ENCODE measurements at places on chromosomes 4 and X.

DNA sequence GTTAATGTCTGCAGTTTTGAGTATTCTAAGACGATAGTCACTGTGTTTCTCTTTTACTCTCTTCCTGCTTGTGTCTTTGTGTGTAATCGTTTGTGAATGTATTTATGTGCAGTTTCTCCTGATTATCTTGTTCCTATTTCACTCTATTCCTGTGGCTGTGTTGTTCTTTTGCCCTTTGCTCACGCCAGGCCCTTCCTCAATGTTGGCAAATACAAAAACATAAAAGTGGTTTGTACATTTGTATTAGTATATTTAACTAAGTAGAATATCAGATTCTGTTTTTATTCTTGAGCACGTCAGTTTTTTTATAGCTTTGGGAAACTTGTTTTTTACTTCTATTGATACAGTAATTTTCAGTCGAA lies 107.6 kb upstream of the BMPR1B start:
- no peak for DNase-seq

DNA sequence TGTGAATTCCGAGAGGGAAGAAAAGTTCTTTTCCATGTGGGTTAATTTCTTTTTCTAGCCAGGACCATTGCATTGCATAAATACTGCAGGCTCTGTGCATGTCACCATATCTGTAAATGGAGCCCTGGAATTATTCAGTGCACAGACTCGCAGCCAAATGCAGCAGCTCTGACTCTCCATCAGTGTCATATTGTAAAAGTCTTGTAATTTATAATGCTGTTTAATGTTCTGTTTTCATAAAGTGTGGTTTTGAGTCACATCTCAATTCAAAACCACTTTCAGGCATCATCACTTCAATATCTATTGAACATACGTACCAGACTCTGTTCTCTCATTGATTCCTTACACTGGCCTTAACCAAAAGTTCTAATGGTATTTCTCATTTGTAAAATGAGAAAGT lies 193.9 kb upstream of the RPL34 start:
- DNase-seq, result no peak

- no peak for DNase-seq
Observed at GRCh38 chr4:95963456-95963855, 123.6 kb downstream of the PDHA2 start.

GRCh38 chr4:184514121-184514988 lies 40.0 kb upstream of the IRF2 start:
- DNase-seq, result no peak

- DNase-seq, result no peak
Observed at GRCh38 chr4:52780206-52780605, 29.0 kb upstream of the ERVMER34-1 start.

DNA sequence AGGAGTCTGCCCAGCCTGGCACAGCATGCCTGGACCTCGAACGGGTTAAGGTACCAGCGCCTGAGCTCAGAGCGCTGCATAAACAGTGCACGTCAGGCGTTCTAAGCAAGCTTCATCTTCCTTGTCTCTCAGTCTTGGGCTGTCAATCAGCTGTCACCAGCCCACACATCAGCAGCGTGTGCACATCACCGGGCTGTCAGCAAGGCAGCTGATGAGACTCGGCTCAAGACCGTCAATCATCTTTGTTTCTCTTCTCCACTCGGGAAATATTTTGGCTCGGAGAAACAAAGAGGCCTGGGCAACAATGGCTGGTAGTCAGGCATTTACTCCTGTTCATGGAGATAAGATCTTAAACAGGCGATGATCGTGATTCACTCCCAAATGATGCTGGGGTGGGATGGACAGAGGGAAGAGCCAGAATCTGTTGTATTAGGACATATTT lies 141.3 kb downstream of the LDB2 start:
- DNase-seq, result no peak

DNA sequence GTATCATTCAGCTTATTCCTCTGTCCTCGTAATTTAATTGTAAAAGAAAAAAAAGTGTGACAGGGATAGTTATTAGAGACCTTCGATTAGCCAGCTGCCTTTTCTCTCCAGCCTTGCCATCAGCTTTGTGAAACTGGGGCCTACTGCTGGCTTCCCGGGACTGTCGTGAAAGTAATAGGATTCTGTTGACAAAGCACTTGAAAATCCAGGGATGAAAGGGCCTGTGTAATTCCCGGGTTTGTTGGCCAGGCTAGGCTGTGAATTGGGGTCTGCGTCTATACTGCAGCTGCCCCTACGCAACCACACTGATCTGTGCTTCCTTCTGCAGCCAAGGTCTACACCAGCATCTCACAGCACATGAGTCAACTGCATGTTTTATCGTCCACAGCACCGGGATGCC lies 120.4 kb upstream of the SCML1 start:
- DNase-seq, result no peak

DNA sequence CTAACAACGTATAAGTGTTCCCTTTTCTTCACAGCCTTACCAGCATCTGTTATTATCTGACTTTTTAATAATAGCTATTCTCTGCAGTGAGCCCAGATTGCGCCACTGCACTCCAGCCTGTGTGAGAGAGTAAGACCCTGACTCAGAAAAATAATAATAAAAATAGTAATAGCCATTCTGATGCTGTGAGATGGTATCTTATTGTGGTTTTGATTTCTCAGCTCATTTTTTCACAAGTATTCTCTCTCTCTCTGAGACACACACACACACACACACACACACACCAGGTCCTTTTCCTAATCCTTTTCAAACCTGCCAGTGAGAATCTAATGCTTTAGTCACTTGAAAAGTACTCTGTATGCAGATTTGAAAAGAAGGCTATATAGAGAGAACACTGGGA lies 89.8 kb downstream of the CHIC2 start:
- DNase-seq, result no peak

DNA sequence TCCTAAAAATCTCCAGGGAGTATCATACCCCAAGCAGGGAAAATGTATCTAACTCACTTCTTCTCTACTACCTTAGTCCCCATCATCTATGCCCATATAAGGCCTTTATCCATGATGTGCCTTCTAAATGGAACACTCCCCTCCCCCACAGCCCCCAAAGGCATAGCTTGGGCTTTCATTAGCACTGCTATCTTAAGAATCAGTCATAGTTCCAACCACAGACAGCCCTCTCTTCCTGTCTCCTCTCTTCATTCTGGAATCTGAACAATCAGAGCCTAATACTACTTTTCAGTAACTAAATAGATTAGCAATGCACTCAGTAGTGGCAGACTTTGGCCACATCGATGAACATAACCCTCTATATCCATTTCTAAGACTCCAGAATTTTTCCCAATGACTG lies 313.2 kb upstream of the DKK2 start:
- DNase-seq, result no peak

GRCh38 chr4:61210186-61210939 lies 10.2 kb downstream of the ADGRL3 start:
- no peak for DNase-seq

DNA sequence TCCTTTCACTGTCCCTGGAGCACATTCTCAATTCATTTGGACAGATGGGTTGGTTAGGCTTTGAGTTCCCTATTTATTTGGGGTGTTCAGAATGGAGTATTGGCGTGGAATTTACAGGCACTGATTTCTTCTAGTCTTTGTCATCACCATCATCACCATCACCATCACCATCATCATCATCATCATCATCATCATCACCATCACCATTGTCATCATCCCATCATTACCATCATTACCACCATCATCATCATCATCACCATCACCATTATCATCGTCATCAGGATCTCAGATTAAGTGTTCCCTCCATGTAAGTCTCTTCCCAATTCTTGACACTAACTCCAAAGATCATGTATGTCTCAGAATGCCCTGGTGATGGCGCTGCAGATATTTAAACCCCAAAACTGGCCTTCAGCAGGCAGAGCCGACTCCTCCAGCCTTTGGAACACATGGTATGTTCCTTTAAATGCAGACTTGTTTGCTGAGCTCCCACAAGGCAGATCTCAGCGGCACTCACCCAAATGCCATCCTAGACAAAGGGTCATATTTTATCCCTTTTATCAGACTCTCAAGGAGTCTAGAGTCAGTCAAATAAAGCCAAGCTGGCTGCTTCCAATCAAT lies 19.8 kb upstream of the FAM9A start:
- DNase-seq, result no peak

GRCh38 chrX:30863974-30864373 lies 25.1 kb downstream of the TAB3 start:
- DNase-seq, result no peak

DNA sequence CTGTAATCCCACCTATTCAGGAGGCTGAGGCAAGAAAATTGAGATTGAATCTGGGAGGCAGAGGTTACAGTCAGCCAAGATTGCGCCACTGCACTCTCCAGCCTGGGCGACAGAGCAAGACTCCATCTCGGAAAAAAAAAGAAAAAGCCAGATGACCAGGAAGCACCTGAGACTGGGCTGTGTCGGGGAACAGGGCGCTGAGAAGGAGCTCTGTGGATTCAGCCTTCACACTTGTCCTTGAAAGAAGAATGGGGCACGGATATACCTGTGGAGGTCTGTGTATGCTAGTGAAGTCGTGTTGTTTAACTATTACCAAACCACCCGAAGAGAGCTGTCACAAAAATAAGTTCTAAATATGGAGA lies 39.3 kb upstream of the TADA2B start:
- no peak for DNase-seq

DNA sequence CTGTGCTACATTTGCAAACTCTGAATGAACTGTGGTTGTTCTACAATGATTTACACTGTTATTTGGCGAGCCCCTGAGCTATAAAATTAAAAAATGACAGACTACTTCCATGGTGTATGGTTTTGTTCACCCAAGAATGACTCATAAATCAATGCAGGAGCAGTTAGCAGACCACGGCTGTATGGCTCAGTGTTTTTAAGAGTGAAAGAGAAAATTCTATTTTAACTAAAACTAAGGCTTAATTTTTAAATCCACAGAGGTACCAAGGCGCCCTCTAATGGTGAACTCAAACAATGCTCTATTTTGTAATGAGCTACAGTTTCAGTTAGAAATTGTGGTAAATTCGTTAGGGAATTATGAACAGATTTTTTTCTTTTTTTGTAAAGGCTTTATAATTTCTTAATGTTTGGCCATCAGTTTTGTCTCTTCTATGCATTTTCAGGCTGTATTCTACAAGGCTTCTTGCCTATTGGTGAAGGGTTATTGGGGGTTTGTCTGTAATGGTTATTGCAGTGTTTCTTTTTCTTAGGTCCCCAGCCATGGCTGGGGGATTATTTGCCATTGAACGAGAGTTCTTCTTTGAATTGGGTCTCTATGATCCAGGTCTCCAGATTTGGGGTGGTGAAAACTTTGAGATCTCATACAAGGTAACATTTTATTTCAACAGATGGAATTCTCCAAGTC lies 32.5 kb downstream of the HMGB2 start:
- peak; percentile 28 for DNase-seq

DNA sequence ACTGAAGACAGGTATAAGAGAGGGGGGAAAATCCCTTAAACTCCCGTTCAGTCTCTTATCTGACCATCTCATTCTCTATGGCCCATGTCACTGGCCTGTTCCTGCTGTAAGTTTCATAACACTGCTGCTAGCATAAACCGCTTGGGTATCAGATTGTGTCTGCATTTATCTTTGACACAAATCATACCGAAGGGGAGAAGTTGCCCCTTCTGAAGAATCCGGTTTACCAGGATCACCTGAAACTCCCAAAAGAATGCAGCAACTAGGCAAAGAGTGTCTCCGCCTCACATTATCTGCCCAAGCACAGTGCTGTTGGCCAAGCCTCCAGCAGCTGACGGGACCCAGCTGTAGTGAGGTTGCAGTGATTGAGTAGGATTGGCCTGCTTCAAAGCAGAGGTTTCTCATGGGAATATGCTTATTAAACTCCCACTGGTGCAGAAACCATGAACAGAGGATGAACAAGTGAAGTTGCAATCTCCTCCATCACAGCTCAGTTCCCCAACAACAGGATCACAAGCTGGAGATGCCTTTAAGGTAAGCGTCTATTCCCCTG lies 71.3 kb upstream of the PUDP start:
- no peak for DNase-seq

- DNase-seq, result no peak
Observed at GRCh38 chr4:124804041-124804440, 91.5 kb upstream of the ANKRD50 start.

DNA sequence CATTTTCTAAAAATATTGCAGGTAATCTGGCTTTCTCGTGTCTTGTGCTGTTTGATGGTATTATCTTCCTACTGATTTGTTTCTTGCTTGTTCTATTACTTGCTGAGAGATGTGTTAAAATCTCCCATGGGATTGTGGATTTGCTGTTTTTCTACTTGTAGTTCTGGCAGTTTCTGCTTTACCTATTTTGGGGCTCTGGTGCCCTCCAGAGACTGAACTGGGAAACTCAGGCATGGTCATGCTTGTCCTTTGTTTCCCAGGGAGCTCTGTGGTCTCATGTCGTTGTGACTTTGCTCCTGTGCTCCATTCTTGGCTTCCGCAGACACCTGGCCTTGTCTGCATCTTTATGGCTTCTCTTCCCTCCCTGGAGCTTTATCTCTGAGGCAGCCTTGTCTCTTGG lies 39.5 kb downstream of the NSD2 start:
- DNase-seq, result peak; percentile 27

DNA sequence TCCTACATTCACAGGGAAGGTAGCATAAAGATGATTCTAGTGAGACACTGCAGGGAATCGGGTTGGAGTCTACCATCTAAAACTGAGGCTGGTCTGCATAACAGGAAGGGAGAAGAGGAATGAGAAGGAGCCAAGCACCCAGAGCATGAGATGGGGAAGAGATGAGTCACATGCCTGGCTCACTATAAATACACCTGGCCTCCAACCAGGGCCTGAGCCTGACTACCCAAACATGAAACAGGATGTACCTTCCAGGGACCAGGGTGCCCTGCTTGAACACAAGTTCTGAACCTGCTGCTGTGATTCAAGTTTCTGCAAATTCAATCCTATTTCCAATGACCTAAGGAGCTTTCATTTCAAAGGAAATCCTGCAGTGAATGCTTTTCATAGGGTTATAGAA lies 24.9 kb downstream of the CD99L2 start:
- DNase-seq, result peak; percentile 27

GRCh38 chr4:186159613-186160012 lies 31.8 kb upstream of the CYP4V2 start:
- DNase-seq, result no peak

DNA sequence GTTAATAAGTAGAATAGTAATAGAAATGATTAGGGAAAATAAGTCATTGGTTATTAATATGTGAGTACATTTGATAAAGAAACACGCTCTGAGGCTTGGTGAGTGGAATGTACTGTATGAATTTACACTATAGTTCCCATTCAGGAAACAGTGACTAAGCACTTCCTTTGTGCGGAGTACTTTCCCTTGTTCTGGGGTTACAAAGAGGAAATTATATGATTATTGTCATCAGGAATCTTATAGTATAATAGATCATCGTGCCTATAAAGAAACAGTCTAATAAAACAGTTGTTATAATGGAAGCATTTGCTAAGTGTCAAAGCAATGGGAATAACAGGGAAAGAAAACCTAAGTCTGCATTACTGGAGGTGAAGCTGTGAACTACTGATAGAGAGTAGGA lies 138.0 kb downstream of the RPA4 start:
- no peak for DNase-seq

- no peak for DNase-seq
Observed at GRCh38 chr4:40458109-40458508, 123.0 kb downstream of the CHRNA9 start.

DNA sequence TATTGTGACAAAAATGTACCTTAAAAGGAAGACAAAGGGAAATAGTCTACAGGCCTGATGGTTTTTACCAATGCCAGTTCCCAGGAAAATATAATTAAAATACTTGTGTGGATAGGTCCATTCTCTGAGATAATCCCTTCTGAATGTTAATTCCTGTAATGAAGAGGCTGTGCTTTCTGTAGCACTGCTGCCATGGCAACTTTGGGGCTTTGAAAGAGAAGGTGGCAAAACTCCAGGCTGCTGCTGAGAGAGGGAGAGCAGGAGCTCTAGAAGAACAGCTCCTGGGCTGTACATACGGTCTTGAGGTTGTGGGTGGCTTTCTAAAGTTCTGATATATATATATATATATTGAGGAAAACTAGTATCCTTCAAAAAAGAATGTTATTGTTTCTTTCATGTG lies 125.4 kb downstream of the PDLIM5 start:
- no peak for DNase-seq

Measured in RPMI8226 (cell line).